Left colon (tissue), 2 donors: ENCODE measurements at places on chromosomes 3 and 15.

DNA sequence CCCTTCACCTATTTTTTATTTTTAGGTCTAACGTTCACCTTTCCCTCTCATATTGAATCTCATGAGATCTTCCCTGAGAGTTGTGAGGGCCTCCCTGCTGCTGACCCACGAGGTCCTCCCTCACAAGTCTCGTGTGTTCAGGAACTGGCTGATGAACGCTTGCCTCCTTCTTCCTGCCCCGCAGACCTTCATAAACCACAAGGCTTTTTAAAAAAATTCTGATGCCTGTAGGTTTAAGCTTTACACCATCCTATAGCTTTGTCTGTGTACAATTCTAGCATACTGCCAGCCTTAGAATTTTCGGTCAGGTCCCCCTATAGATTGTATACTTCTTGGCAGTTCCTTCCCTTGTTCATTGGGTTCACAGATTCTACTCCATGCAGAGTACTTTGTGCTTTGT lies 50.5 kb downstream of the CHST2 start:
- no peak for DNase-seq

DNA sequence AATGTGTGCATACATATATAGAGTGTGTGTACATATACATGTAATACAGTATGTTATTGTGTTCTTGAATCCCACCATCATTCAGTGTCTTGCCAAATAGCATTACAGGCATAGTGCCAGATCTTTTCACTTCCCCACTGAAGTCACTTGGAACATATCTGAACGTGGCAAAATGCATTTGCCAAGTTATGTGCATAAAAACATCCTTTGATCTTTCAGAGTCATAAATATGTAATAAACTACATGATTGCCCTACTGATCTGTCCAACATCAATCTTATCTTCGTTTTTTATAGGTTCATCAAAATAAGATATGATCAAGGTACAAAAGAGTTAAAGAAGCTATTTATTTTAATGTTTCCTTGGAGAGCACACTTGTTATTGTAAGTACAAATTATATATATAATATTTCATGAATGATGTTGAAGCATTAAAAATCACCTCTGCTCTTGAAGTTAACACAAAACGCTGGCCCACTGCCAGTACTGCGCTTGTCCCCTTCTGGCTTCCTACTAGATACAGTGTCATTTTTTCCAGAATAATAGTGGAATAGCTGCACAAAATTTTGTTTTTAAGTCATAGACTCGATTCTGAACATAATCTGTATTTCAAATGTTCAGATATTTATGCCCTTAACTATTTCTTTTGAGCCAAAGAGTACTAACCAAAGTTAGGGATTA lies 549.5 kb upstream of the ARRDC4 start:
- DNase-seq = peak; percentile 39

GRCh38 chr3:102141928-102142239 lies 292.6 kb downstream of the NFKBIZ start:
- DNase-seq = no peak

DNA sequence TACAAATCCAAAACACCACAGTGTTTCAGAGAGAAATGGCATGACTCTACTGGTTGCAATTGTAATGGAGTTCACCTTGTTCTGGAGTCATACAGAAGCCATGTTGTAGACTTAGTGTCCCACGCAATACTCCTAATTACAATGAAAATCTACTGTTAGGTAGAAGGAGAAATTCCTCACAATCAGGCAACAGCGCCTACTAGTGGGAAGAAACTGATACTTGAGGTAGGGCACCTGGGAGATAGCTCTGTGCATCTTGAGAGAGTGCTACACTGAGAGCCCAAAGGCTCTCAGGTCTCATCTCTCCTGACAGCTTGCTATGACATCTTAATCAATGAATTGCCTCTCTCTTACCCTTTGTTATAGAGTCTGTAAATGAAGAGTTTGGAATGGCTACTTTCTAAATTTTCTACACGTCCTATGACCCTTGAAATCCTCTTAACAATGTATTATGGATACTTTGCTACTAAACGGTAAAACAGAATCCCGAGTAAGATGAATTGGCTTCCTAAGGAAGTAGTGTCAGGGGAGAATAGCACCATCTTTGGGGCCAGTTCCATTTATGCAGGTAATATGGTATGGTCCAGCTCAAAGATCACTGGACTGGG lies 422.7 kb upstream of the TPRG1 start:
- DNase-seq = no peak

DNA sequence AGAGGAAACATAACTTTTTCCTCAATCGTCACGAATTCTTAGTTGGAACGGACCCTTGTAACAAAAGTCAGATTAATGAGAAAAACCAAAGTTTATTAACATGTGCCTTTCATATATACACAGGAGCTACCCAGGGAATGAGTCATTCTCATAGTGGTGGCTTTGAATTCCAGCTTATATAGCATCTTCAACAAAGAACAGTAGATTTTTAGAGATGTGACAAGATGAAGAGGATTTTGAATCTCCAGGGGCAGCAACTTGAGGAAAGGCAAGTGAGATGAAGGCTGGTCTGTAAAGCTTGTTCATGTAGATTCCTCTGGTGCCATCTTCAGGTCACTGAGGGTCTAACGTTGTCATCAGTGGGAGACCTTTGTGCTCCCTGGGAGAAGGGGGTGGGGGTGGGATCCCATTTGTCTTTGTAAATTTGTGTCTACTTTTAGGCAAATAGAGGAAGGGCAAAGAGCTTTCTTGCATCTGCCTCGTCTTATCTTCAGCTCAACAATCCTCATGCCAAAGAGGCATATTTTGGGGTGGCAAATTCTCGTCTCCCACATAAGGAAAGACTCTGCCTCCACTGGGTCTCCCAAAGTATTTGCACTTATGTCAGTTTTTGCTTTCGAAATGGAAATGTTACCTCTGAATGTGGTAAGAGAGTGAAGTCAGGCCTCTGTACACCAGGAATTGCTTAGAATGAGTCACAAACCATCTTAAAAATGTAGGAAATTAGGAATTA lies 29.5 kb downstream of the CLEC3B start:
- no peak for DNase-seq

DNA sequence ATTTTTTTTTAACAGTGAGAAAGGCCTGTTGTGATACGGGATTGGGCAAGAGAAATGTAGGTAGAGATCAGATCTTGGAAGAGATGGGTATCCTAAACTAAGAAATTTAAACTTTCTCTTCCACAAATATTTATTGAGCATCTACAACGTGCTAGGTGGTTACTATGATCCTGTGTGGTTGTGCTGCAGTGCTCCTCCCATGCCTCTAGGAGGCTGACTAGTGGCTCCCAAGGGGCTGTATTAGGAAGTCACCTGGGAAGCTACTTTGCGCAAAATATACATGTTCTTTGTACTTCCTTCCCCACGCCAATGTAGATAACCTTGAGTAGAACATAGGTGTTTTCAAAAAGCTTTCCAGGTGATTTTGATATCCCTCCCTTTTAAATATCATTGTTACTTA lies 27.2 kb downstream of the USP3 start:
- no peak for DNase-seq
